Activated T-cell treated with anti-CD3 and anti-CD28 coated beads for 4 hours (primary cell): ENCODE measurements at places on chromosomes 16 and 17.
A peak's percentile ranks its signal among the peaks of the same experiment; 100 is the strongest.

DNA sequence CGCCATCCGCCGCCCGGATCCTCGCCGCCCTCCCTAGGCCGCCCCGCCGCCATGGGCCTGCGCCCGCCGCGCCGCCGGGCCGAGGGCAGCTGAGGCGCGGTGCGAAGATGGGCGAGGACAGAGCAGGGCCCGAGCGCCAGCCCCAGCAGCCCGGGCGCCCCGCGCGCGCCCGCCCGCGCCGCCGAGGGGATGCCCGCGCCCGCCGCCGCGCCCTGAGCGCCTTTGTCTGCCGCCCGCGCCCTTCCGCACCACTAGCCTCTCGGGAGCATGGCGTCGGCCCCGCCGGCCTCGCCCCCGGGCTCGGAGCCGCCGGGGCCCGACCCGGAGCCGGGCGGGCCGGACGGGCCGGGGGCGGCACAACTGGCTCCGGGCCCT is 278 bp downstream of the RAB11FIP3 start:
- DNase-seq, result no peak

GRCh38 chr17:39736319-39737165 is 1.2 kb upstream of the GRB7 start:
- DNase-seq, result no peak

GRCh38 chr16:74466872-74467271 is 45.6 kb upstream of the CLEC18B start:
- DNase-seq, result no peak

DNA sequence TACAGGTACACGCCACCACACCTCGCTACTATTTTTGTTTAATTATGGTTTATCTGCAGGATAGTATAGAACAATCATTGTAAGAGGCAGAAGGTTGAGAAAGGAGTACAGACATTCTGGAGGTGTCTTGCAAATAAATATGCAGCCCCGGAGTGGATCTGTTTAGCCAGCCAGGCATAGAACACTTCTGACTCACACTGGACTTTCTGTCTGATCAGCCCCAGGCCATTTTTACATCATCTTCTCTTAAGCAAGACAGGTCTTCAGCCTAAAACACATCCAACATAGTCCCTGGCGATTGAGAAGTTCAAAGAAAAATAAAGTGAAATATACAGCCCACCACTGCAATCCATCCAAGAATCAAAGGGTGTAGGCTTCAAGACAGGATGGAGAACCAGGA is 81.4 kb downstream of the XYLT1 start:
- DNase-seq, result no peak

DNA sequence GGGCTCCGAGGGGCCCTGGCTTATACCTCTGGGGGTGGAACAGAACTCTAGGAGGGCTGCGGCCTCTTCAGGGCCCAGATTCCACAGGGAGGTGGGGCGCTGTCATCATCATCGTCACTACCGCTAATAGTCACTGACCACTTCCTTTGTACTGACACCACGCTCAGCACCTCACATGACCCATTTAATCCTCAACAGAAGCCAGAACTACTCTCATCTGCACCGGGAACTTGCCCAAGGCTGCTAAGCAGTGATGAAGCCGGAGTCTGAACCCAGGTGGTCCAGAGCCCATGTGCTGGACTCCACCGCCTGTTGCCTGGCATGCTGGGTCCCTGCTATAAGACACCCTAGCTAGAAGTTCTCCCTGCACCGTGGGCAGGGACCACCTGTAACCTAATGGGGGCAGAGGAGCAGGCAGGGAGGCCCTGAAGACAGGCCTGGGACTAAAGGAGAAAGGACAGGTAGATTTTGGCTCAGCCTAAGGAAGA is 12.0 kb downstream of the UNC13D start:
- DNase-seq, result peak; percentile 26

GRCh38 chr17:28612936-28613872 is 781 bp downstream of the RSKR start:
- peak; percentile 29 for DNase-seq

DNA sequence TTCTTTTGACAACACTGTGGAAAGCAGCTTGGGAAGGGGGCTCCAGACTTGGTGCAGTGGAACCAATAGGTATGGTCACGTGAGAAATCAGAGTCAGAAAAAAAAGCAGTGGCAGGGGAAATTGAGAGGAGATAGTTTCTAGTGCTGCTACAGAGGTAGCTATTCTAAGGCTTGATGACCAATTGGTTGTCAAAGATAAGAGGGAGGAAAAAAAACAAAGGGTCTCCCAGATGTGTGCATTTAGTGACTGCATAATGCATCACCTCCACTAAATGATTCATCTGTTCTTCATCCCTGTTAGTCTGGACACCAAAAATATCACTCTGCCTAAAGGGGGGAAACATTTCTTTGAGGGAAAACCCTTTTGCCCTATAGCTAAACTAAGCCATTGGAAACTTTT is 56.5 kb downstream of the PIGL start:
- DNase-seq, result no peak

DNA sequence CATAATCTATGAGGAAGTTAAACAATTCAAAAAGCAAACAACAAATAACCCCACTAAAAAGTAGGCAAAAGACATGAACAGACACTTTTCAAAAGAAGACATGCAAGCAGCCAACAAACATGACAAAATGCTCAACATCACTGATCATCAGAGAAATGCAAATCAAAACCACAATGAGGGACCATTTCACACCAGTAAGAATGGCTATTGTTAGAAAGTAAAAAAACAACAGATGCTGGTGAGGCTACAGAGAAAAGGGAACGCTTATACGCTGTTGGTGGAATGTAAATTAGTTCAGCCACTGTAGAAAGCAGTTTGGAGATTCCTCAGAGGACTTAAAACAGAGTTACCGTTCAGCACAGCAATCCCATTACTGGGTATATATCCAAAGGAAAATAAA is 24.4 kb downstream of the TNFRSF13B start:
- no peak for DNase-seq

DNA sequence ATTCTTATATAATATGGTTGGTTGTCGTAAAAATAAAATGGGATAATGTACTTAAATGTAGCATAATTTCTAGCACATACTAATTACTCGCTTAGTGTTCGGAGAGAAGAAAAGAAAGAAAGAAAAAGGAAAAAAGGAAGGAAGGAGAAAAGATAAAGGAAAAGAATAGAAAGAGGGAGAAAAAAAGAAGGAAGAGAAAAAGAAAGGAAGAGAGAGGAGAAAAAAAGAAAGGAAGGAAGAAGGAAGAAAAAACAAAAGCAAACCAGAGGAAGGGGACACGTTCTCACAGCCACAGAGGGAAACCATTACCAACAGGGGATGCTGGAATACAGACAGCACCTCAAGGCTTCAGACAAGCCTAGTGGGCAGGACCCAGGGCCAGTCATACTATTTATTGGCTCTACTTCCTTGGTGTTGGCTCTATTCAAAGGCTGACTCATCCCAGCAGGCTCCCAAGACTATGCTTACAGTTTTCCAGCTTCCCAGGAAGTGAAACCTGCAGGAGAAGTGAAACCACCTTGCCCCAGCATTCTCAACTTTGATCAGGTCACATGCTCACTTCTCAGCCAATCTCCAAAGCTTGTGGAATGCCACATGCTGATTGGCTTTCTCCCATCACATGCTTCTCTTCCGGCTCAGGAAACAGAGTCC is 273.5 kb upstream of the IRX5 start:
- DNase-seq, result no peak

GRCh38 chr17:79654350-79654959 is 43.6 kb upstream of the RBFOX3 start:
- DNase-seq, result no peak

DNA sequence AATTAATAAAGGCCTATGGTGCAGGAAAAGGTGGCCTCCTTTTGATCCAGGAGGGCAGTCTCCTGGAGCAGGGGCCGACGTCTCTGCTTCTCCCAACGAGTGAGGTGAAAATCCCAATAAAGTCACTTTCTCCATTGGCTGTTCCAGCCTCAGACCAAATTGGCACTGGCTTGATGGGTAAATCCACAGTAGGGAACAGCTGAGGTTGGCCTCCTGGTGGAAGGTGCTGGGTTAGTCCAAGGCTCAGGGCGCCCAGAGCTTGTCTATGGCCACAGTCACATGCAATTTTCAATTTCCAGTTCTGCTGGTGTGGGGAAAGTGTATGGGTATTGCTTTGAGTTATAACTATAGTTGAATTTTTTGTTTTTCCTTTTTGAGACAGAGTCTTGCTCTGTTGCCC is 79.0 kb downstream of the NETO2 start:
- DNase-seq, result no peak
